ENCODE measurements at places on chromosomes 2 and 18.

GRCh38 chr2:122100346-122100745 lies 344.9 kb downstream of the TSN start:
- no peak for DNase-seq

GRCh38 chr2:16161085-16161565 lies 220.8 kb downstream of the MYCN start:
- no peak for DNase-seq

DNA sequence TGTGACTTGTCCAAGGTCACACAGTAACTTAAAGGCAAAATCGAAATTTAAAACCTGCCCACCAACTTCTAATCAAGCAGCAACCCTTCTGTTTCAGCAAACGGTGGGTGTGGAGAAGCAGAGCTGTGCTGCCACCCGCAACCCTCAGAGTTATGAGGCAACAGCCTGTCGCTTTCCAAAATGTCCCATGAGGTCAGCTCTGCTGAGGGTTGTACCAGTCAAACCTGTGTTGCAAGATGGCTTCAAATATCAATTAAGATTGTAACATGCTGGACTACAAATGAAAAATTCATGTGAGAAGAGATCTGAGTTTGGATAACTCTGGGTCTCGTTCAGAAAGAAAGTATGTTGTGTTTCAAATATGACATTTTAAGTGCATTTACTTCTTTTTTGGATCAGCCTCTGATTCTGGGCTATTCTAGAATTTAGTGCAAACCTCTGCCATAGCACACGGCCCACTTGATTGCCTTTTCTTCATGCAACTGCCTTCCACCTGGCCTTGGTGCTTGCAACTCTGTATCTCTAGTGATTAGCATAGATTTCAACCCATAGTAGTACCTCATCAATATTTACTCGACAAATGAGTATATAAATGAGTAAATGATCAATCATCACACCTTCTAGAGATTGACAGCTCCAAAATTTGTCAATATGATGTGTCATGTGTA lies 69.3 kb downstream of the TIMM21 start:
- no peak for DNase-seq

- DNase-seq = peak; percentile 4
Observed at GRCh38 chr18:10032331-10033015, 118.7 kb downstream of the VAPA start.

- DNase-seq = no peak
Observed at GRCh38 chr18:13630716-13631268, 95.6 kb downstream of the FAM210A start.

DNA sequence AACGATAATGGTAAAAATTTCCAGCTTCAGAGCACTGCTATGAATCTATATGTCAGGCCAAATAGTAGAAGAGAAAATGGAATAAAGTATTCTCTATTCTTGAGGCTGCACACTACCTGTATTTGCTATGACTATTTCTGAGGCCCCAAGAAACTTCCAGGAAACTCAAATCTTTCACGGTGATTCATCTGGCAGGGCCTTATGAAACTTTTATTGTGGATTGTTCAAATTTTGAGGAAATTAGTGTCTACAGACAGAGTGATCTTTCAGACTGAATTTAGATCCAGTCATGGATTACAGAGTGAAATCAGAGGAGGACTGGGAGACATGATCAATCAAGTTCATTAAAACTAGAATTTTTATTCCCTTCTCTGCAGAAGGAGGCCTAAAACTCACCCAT lies 4.1 kb upstream of the VSNL1 start:
- no peak for DNase-seq

- no peak for DNase-seq
Observed at GRCh38 chr2:70467237-70467636, 86.4 kb downstream of the TGFA start.

DNA sequence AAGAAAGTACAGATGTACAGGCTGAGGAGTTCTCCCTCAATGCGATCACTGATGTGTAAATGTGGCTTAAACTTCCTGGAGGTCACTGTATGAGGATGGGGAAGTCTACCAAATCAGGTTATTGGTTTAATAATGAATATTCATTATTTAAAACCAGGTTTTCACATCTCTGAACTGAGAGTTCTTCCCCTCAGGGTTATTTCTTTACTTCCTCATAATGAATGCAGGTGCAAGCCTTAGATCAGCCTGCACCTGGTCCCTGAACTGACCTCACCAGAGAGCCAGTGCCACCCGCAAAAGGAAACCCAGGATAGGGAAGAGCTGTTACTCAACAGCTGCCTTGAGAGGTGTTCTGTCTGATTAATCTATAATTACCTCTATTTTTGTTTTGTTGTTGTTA lies 369.0 kb downstream of the EPHA4 start:
- DNase-seq = no peak

DNA sequence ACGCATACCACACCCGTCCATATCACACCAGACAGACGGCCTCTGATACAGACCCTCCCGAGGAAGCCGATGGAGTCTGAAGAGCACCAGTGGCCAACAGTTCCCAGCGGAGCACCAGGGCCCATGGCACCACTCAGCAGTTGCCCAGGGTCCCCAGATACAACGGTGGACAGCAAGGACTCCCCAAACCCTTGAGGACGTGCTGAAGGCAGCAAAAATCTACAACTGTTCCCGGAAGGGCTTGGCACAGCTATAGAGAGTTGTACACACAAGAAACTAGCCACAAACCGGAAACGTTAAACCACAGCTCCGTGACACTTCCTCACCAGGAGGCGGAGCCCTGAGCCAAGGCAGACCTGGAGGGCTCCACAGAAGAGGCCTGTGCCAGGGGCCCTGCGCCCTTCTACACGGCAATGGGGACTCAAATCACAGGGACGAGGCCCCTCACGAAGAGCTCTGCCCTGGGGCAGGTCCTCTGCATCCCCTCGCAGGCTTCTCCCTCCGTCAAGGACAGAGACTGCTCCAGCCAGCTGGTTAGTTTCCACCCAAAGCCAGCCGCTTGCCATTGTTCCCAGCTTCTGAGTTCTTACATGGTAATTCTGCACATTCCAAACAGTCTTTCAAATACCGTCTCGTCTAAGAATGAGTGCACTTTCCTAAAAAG lies 133.4 kb downstream of the HDAC4 start:
- peak; percentile 82 for DNase-seq

DNA sequence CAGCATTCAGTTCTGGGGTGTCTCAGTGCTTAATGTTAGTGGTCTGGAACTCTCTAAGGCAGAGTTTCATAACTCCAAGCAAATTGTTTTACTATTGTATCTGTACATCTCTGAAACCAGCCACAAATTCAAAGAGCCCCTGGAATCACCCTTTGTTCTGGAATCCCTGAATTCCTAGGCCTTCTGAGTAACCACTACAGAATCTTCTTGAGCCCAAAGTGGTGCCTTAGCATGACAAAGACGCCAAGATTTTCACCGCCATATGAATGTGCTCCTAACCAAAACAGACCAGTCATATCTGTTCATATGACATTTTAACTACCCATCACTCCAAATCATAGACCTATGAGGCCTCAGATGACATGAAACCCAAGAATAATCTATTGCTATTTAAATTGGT lies 668.1 kb downstream of the EPHA4 start:
- no peak for DNase-seq

GRCh38 chr2:231399046-231399852 lies 3.7 kb downstream of the B3GNT7 start:
- DNase-seq = no peak

DNA sequence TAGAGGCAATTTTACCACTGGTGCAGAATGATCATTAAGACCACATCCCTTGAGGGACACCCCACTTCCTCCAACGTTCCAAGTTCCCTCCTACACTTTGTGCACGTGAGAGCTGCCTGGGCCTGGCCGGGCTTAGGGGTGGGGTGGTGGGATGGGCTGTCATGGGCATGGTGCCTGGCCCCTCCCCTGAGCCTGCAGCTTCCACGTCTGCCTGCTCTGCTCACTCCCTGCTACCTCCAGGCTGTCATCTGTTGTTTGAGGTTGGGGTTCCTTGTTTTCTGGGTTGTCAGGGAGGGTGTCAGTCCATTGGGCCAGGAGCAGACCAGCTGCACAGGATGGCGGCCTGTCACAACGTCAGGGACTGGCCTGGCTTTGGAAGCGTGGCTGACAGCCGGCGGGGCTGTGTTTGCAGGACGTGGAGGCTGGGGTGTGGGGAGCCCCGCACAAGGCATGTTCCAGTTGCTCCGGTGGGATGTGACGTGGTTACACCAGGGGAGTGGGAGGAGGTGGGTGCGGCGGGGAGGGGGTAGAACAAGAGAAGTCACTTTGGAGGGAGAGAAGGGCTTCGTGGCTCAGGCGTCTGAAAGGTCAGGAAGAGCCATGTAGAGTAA lies 72.3 kb downstream of the RTP5 start:
- DNase-seq = no peak

- no peak for DNase-seq
Observed at GRCh38 chr2:62738981-62739936, 33.7 kb downstream of the EHBP1 start.

- no peak for DNase-seq
Observed at GRCh38 chr18:55477860-55478581, 110.0 kb downstream of the TCF4 start.

DNA sequence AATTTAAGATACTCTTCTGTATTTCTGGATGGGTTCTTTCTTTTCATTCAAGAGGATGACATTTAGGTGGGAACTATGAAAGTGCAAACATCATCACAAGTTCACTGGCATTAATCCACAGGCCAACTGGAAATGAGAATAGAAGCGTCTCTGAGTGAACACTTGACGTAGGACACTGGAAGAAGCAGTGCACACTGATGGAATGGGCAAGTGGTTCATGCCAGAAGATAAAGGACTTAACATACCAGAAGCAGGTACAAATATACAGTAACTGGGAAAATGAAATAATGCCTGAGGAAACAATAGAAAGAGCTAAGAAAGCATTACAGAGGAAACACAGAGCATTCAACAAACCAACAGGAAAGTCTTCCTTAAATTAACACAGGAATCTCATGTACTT lies 120.9 kb upstream of the CCDC195 start:
- no peak for DNase-seq

DNA sequence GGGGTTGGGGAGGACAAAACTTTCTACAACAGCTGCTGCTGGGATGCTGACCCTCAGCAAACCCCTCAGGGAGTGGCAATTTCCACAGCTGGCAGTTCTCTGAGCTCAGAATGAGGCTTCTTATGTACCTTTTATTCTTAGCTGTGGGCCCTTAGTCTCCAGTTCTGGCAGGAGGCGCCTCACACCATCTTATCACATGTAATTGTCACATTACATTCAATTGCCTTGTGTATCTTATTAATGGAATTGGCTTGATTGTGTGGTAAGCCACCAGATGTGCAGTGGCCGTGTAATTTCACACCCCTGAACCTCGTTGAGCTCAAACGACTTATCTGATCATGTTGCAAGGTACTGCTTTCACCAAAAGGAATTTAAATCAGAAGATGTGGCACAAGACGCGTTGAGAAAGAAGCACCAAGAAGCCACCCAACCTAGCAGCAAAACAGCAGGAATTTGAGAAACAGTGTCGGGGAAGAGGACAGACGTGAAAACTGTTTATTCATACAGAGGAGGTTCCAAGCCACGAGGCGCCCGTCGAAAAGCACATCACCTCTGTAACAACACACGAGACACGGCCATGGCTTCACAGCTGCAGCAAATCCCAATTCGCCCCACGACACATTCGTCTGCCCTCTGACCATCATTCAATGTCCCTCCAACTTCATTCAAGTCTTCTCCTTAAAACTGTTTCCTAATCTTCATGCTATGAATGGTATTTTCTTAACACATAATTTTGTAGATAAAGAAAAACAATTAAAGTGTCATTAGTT lies 53.6 kb upstream of the LPIN2 start:
- no peak for DNase-seq

All from activated T-cell treated with anti-CD3 and anti-CD28 coated beads for 1 hour (primary cell).